ENCODE measurements at places on chromosomes 7 and 10. TPM values are rescaled to one million over a fixed set of nuclear protein-coding genes. Genes with fewer than 3 reads are reported as not detected.

The PFKFB3 gene
- total RNA-seq = 68.0 TPM

The MYL10 gene
- not detected for total RNA-seq

The MAP3K8 gene
- total RNA-seq = 15.8 TPM

The IDI2 gene
- not detected for total RNA-seq

The BEND7 gene
- total RNA-seq = 6.9 TPM

The OR13A1 gene
- total RNA-seq = not detected

The STEAP1B gene
- total RNA-seq = not detected

The GLUD1 gene
- total RNA-seq = 134 TPM

The XRCC2 gene
- 0.11 TPM for total RNA-seq

The H2BK1 gene
- total RNA-seq = not detected

The CPSF4 gene
- total RNA-seq = 38.0 TPM

The GFRA1 gene
- 7.0 TPM for total RNA-seq

The ERVW-1 gene
- not detected for total RNA-seq

The ASAH2B gene
- 0.21 TPM for total RNA-seq

- no peak for DNase-seq
Measured at GRCh38 chr7:112448381-112448780, 1.9 kb upstream of the IFRD1 start.

GRCh38 chr7:29917641-29918040 is 72.0 kb downstream of the SCRN1 start:
- DNase-seq = no peak

- peak; percentile 18 for DNase-seq
Measured at GRCh38 chr10:130812381-130813148, 499.0 kb downstream of the TCERG1L start.

GRCh38 chr7:24401628-24402593 is 117.9 kb downstream of the NPY start:
- no peak for DNase-seq

DNA sequence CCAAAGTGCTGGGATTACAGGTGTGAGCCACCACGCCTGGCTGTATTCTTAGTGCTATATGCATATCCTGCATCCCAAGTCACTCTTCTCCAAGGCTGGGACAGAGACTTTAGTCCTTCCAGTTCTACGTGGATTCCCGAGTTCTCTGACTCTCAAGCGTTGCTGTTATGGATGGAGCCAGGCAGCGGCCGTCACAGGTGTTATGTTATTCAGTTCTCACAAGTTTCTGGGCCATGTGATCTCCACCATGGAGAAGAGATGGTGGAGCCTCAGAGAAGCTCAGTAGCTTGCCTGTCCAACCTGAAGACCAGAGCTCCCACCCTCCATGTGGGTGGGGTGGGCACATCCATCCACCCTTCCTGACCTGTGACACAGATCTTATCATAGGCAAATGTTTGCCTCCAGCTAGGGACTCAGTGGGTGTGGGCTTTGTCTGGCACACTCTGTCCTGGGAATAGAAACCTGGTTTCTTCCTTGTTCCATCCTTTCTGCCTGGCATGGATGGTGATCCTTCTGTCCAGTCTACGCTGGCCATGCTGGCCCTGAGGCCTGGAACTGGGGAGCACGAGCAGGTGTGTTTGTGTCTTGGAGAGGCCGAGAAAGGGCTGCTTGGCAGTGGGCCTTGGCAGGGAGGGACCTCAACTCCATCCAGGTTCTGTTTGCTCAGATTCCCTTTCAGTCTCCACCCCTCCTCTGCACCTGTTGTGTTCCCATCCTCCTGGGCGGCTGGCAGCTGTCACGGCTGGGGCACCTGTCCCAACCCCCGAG is 55.3 kb downstream of the NEURL1 start:
- DNase-seq = peak; percentile 50

DNA sequence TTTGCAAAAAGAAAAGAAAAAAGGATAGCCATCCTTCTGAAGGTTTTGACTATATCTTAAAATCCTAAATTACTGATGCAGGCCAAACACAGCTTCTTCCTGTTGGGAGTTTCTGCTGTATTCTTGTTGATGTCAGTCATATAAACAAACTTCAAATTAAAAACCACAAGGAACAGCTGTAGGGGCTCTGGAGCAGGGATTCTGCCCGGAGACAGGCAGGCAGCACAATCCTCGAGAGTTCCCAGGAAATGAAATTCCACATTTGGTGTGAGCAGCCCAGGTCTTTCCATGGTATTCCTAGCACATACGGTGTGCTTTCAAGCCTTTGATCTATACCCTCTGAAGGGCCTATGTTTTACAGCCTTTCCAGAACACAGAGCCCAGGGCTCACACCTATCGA is 43.2 kb downstream of the INSYN2A start:
- no peak for DNase-seq

DNA sequence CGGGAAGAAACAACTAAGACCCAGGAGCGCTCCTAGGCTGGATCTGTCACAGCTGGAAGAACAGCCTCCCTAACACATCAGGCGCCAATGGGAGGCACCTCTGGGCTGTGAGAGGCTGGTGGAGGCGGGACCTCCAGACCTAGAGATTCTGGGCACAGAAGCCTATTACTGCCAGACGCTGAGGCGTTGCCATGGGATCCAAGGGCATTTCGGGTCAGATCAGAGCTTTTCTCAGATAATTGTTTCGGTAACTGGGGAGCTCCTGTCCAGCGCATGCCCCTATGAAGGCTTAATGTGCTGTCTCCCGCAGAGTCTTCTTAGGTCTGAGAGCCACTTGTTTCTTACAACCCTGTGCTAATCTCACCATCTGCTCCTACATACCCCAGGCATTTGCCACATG is 339.2 kb downstream of the ZNF716 start:
- DNase-seq = no peak

DNA sequence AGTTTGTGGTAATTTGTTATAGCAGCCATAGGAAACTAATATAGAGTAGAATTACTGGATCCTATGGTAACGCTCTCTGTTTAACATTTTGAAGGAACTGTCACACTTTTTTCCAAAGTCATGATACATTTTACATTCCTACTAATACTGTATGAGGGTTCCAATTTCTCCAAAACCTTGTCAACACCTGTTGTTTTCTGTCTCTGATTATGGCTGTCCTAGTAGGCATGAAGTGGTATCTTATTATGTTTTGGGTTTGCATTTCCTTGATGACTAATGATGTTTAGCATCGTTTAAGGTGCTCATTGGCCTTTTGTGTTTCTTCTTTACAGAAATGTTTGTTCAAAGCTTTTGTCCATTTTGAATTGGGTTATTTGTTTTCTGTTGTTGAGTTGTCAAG is 69.6 kb downstream of the VPS50 start:
- no peak for DNase-seq

- no peak for DNase-seq
Measured at GRCh38 chr7:136051203-136051928, 74.2 kb upstream of the MTPN start.

GRCh38 chr7:107994421-107995030 is 8.4 kb downstream of the LAMB1 start:
- DNase-seq = no peak

- no peak for DNase-seq
Measured at GRCh38 chr10:76544789-76545188, 1092.8 kb downstream of the KCNMA1 start.

DNA sequence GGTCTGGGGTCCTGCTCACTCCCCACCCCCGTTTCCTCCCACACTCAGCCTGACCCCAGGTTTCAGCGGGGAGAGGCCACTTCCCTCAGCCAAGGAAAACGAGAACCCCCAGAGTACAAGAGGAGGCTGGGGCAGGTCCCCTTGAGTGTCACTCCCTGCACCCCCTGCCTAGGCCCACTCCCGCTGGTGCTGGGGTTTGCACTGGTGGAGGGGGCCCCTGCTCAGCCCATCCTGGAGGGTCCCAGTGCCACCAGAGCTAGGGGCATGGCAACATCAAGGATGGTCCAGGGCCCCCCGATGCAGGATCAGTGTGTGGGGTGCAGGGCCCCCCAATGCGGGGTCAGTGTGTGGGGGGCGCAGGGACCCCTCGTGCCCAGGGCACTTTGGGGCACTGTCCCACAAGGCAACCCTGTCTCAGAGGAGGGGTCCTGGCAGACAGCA is 70.5 kb upstream of the KCTD7 start:
- DNase-seq = no peak

GRCh38 chr10:120473593-120473992 is 16.6 kb downstream of the PLPP4 start:
- DNase-seq = no peak

- DNase-seq = no peak
Measured at GRCh38 chr10:88521791-88522190, 61.3 kb downstream of the RNLS start.

- DNase-seq = no peak
Measured at GRCh38 chr10:119285495-119286267, 78.3 kb downstream of the GRK5 start.

DNA sequence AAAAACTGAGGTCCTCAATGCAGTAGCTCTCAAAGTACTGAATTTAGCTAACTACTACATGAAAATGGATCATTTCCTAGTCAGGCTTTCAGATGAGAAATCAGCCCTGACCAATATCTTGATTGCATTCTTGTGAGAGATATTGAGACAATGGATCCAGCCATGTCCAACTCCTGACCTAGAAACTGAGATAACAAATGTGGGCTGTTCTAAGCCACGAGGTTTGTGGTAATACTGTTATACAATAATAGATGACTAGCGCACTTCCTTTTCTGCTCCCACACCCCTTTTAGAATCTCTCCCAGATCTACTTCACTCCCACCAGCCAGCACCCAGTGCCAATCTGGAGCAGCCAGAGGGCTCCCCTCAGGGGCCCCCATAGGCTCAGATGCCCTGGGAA is 209.3 kb upstream of the KMT2E start:
- DNase-seq = no peak

DNA sequence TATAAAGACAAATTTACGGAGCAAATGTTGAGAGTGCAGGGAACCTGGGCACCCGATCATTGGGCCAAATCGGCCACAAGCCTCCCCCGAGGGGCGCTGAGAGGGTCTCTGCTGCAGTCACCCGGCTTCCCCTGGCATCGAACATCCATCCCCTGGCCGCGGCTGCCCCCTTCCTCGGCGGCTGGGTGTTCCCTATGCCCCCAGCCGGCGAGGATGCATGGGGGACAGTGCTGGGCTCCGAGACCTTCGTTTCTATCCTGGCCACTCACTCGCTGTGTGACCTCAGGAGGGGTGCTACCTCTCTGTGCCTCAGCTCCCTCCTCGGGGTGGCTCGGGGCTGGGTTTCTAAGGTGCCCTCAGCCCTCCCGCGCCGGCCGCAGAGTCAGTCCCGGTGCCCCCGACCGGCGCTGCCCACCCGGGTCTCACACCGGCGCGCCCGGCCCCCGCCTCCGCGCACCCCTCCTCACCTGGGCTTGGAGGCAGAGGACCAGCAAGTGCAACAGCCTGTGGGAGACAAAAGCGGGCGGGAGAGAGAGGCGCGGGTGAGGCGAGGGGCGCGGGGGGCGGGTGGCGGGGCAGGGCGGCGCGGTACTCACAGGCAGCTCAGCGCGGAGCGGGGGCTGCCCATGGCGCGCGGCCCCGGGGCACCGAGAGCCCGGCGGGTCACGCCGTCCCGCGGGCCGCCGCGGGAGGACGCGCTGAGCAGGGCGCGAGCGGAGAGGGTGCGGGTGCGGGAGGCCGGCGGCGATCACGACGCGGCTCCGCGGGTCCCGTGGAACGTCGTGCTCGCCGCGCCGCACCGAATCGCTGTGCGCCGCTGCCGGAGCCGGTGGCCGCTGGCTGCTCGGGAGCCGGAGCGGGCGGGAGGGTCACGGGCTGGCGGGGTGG is at the start of gene FGF8:
Gene FGF8 (minus strand): TSS at position 842 of the 888 bp plus-strand sequence. CDS start 214 bp downstream, at position 628.
- DNase-seq = no peak

DNA sequence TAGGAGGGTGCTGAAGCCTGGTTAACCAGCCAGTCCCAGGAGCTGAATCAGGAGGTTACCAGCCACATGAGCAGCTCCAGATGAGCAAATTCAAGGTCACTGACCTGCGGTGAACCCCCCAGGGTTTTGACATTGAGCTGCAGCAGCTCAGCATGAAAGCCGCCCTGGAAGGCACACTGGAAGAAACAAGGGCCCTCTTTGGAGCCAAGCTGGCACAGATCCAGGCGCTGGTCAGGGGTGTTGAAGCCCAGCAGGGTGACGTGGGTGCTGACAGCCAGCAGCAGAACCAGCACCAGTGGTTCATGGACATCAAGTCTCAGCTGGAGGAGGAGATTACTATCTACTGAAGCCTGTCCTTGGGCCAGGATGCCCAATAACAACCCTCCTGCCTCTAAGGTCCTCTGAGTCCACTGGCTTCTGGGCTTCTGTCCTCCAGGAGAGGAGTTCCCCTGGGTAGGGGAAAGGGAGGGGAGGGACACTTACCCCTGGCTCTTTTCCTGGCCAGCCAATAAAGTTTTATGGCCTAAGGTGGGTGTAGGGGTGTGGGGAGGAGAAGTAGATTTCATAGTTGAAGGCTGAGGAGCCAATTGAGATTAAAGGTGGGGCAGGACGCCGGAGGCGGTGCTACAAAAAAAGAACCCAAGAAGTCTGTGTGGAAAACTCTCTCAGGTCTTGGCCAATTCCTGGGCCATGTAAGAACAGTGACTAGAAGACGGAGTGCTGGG is 29.4 kb upstream of the ATOH7 start:
- DNase-seq = no peak

DNA sequence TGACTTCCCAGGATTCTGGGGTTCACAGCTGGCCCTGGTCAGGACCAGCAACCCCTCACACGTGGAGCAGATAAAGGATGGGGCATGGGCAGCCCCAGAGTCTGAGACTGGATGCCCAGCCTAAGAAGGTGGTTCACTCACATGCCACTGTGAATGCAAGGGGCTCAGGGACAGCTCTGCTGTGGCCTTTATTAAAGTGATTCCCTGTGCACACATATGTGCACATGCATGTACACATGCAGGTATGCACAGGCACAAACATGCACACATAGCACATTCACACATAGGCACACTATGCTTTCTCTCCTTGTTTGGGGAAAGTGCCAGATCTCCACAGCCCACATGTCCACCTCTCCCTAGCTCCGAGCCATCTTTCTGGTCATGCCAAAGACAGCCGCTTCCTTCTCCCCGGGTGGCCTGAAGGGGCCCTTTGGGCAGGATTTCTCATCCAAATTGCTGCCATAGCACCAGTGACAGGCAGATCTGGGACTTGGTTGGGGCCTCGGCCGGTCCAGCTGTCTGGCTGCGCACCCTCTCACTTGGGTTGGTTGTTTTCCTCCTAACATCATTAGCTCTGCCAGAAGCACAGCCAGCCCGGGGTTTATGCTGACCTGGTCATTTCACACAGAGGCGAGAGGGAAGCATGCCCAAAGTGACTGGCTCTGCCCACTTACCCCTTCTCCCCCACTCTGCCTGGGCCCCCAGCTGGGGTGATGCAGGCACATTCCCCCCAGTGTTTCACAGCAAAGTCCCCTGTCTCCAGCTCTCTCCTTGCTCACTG is 1.4 kb downstream of the GCK start:
- no peak for DNase-seq

GRCh38 chr10:64039198-64039597 is 518.0 kb downstream of the REEP3 start:
- no peak for DNase-seq

DNA sequence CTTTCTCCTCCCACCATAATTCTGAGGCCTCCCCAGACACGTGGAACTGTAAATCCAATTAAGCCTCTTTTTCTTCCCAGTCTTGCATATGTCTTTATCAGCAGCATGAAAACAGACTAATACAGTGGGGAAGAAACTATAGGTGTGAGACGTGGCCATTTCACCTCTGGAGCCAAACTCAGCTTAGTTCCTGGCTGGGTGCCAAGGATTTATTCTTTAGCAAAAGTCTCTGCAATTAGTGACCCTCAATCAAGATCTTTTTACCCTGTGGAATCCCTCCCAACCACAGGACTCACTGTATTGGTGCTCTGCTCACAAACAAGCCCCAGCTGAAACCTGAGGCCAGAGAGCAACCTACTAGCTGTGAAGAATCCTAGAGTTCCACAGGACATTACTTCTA is 28.1 kb upstream of the SFTPD start:
- DNase-seq = no peak

All from ascending aorta (tissue), 2 donors.